ENCODE measurements at places on chromosomes 16 and 17. TPM values are rescaled to one million over a fixed set of nuclear protein-coding genes. Genes with fewer than 3 reads are reported as not detected.

DNA sequence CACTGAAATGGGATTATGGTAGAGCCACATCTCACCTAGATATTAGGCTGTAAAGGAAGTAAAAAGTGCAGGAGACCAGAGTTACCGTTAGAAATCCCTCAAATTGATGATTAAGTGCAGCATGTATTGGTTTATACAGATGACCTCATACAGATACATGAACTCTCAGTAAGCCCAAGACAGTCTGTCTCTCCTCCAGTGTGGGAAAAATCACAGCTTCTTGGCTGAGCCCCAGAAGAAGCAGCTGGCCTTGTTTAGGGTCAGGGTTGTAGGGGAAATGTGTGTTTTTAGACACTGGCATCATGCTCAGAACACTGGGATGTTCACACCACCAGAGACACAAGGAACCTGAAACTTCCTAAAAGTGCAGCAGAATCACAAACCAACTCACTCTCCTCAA, 135.9 kb downstream of the KATNIP start:
- DNase-seq: no peak

GRCh38 chr16:11848842-11849241, 2.5 kb downstream of the RSL1D1 start:
- no peak for DNase-seq

The NTN1 gene
- total RNA-seq: 0.69 TPM

DNA sequence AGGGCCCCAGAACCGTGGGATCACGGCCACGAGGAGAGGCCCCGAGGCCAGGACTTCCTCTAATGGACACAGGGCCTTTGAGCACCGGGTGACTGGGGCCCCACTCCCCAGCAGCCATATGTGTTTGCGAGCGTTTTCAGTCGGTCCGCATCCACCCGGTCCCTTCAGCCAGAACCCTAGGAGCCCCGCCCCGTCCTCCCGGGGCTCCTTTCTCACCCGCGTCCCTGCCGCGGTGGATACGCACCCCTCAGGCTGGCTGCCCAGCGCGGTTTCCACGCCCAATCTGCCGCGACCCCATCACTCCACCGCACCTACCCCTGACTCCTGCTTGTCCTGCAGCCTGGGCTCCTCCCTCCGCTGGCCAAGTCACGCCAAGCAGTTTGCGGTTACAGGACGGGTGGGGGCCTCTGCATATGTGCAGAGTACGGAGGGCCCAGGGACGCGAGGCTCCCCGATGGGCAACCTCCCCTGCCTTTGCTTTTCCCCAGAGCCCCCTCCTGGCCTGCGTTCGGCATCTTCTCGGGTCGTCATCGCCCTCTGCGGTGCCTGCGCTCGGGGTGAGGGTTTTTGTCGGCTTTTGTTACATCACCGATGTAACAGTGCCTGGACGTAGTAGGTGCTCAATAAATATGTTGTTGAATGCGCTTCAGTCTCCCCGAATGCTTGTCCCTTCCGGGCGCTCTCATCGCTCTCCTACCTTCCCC, 1.0 kb upstream of the TTYH2 start:
- DNase-seq: no peak

DNA sequence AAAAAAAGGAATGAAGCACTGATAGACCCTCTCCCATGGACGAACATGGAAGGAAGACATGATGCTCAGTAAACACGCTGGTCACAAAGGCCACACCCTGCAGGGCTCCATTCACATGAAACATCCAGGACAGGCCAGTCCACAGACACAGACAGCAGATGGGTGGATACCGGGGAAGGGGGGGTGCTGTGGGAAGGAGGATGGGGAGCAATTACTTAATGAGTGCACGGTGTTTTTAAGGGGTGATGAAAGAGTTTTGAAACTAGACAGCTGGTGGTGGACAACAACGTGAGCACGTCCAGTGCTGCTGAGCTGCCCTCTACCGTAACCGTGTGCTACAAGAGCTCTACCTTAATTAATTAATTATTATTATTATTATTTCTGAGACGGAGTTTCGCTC, 6.0 kb upstream of the SLC16A3 start:
- no peak for DNase-seq

The BCAR1 gene
- 9.9 TPM for total RNA-seq

- no peak for DNase-seq
These were observed 39.7 kb downstream of the TBCD start for GRCh38 chr17:82791532-82791931.

DNA sequence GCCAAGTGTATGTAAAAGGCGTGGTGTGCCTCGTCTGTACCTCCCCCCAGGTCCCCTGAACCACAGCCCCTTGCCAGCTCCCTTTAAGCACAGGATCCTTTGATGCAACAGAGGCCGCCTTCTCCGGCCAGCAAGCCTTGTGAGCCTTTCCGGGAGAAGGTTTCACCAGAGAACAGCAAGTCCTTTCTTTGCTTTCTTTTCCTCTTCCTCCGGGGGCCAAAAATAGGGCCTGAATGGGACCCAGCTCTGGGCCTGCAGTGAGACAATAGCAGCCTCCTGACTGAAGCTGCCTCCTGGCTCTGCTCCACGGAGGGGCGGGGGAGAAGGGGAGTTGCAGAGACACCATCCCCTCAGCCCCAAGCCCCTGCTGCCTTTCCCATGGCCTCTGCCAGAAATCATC, 9.0 kb downstream of the ADGRG1 start:
- DNase-seq: no peak

The CCDC78 gene
- total RNA-seq: 4.1 TPM
